ENCODE measurements at places on chromosomes 12 and 14.
A peak's percentile ranks its signal among the peaks of the same experiment; 100 is the strongest.

- no peak for DNase-seq
Measured at GRCh38 chr14:83196236-83196635, 1662.6 kb upstream of the SEL1L start.

DNA sequence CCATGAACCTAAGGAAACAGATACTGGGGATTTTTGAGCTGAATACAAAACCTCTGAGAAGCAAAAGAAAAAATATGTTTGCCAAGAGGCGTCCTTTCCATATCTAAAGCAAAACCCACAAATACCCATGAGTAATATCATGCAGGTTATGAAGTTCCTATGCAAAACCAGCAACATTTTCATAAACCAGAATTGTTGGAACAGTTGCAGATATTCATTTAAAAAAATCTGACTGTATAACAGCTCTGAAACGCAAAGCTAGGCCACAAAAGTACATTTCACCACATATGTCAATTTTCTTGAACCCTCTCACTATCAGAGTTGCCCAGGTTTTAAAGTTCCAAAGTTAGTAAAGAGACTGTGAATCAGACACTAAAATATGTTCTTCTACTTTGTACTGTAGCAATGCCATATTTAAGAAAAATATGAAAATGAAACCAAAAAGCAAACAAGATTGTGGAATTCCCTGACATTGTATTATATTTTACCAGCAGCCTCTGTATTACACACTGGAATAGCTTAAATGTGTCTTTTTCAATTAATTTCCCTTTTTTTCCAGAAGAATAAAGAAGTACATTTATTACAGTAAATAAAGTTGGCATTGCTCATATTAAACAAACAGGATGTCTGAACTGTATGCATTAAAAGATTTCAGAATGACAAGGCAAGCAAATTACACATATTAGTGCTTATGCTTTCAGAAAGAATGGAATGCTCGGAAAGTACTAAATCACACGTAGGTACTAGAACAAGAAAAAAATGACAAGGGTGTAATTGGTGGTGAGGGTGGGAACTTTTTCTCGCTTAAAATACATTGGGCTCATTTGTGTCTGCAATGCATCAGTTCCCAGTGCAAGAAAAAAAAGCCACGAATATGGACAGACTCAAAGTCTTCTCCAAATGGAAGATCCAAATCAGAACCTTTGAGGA, 33.6 kb upstream of the HIF1A start:
- no peak for DNase-seq

GRCh38 chr12:100229036-100229635, 28.5 kb downstream of the ACTR6 start:
- DNase-seq, result no peak

- DNase-seq, result no peak
Measured at GRCh38 chr12:54304187-54304810, 3.5 kb upstream of the NFE2 start.

DNA sequence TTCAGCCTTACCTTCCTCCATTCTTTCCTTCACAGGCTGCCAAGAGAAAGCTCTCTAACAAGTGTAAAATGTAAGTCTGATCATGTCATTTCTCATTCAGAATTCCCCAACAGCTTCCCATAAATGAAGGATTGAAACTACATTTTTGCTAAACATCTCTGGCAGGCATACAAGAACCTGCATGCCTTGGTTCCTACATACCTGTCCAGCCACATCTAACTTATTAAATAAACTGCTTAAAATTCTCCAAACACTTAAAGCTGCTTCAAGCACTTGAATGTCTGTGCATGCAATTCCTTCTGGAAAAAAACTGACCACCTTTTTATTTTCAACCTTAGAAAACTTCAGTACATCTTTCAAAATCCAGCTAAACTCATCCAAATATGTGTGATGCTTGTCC, 84.4 kb upstream of the DCN start:
- DNase-seq, result no peak

- peak; percentile 53 for DNase-seq
Measured at GRCh38 chr12:131104463-131105350, 151.0 kb downstream of the ADGRD1 start.

GRCh38 chr14:38056270-38056669, 151.4 kb upstream of the SSTR1 start:
- DNase-seq, result no peak

GRCh38 chr12:28787151-28787550, 361.9 kb upstream of the FAR2 start:
- no peak for DNase-seq

DNA sequence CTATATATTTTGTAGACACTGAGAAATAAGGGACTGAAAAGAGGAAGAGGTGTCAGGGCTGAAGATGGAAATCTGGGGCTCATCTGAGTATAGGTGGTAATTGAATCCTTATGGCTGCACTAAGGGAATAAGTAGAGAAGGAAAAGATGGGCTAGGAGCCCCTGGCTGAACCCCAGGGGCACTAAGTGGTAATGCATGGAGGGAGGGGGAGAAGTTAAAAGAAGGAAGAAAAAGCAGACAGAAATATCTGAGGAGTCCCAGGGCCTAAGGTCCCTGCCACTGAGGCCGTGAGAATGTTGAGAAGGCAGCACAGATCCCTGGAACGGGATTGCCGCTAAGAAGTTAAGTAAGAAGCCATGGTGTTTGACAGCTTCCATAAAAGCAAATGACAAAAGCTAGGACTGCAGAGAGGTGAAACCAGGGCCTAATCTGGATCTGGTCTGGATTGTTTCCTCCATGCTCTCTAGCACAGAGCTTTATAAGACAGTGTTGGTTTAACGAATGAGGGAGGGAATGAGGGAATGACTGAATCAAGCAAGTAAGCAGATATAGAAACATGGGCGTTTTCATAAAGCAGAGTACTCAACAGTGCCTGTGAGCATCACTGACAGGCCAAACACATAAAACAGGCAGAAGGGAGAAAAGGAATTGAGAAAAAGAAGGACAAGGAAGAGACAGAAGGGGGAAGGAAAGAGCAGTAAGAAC, 92.9 kb downstream of the HMGA2 start:
- no peak for DNase-seq

DNA sequence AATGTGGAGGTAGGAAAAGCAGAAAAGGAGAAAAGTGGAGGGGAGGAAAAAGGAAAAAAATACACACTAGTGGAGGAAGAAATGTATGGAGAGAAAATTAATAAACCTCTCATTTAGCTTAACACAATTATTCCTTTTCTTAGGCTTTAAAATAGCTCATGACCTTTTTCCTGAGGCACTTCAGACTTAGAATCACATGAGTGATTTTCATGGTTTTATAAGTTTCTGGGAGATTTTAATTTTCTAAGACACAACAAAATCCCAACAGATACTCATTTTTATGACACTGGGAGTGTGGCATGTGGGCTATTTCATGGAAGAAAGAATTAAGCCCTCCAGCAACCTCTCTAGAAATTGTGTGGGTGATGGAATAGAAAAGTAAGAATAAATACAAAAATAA, 214.7 kb downstream of the CPNE8 start:
- DNase-seq, result no peak

DNA sequence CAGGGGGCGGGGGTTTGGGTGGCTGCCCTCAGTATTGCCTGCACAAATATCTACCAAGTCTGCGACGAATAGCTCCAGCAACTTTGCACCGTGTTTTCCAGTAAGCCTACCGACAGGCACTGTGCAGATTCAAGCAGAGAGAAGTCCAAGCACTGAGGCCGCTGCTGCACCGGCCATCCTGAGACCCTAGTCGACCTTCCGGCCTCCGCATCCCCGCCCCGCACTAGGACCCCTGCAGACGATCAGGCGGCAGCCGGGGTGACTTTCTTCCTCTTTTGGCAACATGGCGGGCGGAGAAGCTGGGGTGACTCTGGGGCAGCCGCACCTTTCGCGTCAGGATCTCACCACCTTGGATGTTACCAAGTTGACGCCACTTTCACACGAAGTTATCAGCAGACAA, at the start of gene EIF2S3B:
TSS of gene EIF2S3B (plus strand) at position 271 of the 400 bp plus-strand sequence. CDS start at position 284, 13 bp downstream.
- DNase-seq, result no peak

Measured in NCI-H2029 (cell line).